Substantia nigra (tissue), 51 donors: ENCODE measurements at places on chromosomes 1 and 21.

- peak; percentile 83 for DNase-seq
Measured at GRCh38 chr21:16588433-16588860, 858.7 kb downstream of the USP25 start.

DNA sequence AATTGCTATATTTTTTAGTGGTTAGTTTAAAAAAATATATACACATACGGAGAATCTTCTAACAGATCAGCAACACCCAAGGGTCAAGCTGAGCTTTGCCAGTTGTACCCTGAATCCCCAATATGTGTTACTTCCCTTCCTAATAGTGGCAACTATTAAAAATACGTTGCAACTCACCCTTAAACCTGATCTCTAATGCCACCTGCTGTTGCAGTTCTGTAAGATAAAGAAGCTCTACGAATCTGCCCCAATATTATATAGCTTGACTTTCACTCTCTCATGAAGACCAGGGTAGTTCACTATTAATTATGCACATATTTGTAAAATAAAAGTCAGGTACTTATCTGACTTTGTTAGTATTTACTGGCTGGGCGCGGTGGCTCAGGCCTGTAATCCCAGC lies 58.4 kb downstream of the ASH1L start:
- DNase-seq = no peak

DNA sequence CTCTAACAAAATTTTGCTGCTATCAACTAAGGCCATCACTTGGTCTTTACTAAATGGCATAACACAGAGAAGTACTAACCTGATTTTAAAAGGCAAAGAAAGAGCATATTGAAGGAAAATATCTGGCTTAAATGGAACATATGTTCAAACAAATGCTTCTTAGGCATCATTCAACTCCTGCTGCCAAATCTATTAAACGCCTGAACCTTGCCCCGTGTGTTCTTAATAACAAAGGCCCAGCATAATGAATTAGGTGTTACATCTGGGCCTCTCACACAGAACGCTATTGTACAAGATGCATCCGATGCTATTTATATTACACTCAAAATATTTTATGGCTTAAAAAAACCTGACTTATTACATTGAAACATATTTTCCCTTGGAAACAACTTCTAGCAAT lies 48.4 kb downstream of the B3GALNT2 start:
- DNase-seq = no peak

GRCh38 chr21:46172863-46173528 lies 11.3 kb downstream of the SPATC1L start:
- DNase-seq = no peak

DNA sequence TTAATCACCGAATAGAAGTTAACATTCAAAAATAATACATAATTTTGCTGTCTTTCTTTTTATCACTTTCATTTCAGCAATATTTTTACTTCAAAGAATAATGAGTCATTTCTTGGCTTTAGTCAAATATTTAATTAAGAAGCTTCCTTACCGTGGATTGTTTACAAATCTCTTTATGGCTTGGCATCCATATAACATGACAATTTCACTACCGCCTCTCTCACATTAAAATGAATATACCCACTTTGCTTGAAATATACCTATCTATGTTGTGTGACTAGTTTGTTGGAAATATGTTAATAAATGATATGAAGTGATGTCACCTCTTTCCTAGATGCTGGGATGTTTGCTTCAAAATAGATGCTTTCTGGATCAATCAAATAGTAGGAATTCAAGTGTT lies 1203.9 kb downstream of the AMY1C start:
- DNase-seq = no peak

DNA sequence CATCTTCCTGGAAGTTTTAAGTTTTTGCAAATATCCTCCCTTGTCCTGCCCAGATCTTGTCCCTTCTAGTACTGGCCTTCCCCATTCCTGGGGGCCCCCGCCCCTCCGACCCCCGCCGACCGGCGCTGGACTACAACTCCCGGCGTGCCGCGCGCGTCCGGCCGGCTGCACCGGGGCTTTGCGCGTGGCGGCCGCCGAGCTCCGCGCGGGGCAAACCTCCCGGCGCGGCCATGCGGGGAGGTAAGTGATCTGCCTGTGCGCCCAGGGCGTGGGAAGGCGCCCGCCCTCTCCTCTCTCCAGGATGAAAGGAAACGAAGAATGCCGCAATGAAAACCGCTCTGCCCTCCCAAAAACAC lies 3.2 kb upstream of the SAMD13 start:
- peak; percentile 84 for DNase-seq

- peak; percentile 4 for DNase-seq
Measured at GRCh38 chr1:234093741-234094140, 189.3 kb downstream of the SLC35F3 start.

- no peak for DNase-seq
Measured at GRCh38 chr1:83905315-83905907, 93.5 kb downstream of the TTLL7 start.

GRCh38 chr1:17207540-17207939 lies 2.6 kb downstream of the PADI1 start:
- no peak for DNase-seq

GRCh38 chr1:34262023-34262853 lies 85.5 kb downstream of the C1orf94 start:
- no peak for DNase-seq

DNA sequence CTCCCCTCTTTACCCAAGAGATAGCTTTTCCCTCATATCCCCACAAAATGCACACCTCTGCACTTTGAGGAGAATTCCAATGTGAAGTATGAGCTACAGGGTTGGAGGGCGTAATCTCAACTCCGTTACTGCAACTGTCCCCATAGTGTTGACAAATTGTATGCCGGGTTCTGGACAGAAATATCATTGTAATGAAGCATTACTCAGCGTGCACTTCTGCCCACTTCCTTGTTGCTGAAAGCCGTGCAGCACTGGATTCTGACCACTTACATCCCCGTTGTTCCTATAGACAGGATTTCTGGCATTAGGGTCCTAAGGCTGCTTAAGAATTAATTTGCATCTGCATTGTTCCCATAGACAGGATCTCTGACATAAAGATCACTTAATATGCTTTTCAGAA lies 205.6 kb downstream of the RHOU start:
- no peak for DNase-seq

- DNase-seq = no peak
Measured at GRCh38 chr1:200627575-200628222, 7.1 kb upstream of the KIF14 start.

GRCh38 chr1:29569971-29570634 lies 333.8 kb downstream of the PTPRU start:
- DNase-seq = no peak

DNA sequence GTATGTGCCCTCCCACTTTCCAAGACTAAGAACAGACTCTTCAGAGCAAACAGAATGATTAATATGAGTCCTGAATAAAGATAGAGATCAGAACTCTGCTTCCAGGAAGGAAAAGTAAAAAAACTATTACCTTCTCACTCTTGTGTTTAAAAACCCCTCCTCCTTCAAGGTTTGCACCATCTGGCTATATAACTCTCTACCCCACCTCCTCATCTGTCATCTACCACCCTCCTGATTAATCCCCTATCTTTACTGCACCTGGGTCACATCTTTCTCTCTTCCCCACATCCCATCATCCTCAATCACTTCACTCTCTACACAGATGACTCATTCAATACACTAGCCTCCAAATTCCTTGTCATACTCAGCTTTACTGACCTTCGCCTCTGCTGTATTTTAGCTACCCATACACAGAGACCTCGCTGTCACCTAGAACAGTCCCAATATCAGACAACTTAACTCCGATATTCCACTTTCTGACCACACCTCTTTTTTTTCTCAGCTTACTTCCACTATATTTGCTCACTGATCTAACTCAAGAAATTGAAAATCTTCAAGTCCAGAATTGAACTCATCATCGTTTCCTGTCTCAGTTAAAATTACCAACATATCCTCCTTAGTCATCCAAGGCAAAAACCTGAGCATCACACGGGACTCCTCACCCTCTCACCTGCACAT lies 3.7 kb downstream of the SCMH1 start:
- DNase-seq = no peak

DNA sequence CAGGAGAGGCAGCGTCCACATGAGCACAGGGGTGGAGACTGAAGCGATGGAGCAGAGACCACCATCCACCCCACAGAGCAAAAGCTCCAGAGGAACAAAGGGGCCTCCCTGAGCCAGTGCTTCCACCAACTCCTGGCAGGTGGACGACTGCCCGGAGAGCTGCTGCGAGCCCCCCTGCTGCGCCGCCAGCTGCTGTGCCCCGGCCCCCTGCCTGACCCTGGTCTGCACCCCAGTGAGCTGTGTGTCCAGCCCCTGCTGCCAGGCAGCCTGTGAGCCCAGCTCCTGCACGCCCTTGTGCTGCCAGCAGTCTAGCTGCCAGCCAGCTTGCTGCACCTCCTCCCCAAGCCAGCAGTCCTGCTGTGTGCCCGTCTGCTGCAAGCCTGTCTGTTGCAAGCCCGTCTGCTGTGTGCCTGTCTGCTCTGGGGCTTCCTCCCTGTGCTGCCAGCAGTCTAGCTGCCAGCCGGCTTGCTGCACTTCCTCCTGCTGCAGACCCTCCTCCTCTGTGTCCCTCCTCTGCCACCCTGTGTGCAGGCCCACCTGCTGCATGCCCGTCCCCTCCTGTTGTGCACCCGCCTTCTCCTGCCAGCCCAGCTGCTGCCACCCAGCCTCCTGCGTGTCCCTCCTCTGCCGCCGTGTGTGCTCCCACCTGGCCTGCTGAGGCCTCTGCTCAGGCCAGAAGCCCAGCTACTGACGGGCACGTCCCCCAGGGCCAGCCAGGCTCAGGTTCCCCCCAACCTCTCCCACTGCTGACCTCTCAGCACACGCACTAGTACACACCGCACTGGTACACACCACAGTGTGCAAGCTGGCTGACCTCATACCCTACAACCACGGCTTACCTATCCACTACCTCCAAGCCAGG lies 5.4 kb downstream of the KRTAP10-12 start:
- no peak for DNase-seq

DNA sequence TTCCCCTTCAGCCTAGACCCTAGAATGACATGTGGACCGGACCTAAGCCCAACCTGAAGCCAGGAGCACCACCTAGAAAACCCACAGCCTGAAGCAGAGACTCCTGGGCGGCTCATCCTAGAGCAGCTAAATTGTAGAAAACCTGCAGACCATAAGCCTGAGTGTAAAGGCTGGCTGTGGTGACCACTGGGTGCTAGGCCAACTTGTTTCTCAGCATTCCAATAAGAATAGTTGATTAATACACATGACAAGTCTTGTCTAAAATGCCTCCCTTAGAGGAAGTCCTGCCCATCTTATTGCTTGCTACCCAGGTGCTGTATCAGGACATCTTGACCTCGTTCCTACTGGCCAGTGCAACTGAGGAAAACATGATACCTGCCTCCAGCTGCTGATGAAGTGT lies 23.3 kb upstream of the CASQ2 start:
- DNase-seq = no peak

DNA sequence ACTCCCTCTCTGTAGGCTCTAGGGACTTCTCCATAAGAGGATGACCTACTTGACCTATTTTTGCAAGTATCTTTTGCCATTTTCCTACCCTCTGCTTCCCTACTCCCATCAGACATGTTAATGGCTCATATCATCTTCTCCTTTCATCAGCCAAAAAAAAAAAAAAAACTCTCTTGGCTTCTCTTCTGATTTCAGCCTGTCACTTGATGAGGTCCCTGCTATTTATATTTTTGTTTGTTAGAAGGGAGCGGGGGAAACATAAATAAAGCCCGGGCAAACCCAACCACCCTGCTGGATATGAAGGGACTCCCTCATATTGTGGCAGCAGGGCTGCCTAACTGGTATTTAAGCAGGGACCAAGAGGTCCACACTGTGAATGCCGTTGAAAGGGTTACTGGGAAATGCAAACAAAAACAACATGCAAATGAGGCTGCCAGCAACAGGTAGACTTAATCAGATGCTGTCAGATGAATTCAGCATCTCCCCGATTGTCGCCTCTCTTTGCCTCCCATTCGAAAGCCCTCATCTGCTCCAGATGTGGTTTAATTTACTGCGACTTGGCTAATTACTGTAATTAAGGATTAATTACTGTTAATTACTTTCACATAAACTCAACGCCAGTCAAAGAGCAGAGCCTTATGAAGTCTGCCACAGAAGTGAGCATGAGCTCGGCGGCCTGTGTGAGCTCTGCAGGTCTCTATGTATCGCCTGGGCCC lies 172.3 kb downstream of the PBX1 start:
- DNase-seq = no peak

- DNase-seq = no peak
Measured at GRCh38 chr1:176785791-176786190, 322.8 kb downstream of the PAPPA2 start.

GRCh38 chr21:18138507-18138906 lies 106.1 kb upstream of the CHODL start:
- no peak for DNase-seq

GRCh38 chr1:211541278-211541677 lies 37.7 kb downstream of the SLC30A1 start:
- DNase-seq = no peak

DNA sequence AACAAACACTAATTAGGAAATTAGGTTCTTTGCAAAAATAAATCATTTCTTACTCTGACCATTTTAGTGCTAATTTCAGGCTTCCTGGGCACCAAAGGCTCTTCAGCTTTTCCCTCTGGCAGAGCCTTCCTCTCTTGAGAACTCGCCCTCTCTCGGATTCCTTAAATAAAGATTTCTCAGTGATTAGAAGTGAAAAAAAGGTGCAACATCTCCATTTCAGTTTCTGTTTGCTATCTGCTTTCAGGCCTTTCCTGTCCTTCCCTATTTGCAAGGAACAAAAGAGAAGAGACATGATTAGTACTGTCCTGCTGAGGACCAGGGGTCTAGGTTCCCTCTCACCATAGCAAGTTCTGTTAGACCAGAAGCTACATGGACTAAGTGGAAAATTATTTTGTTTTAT lies 27.8 kb upstream of the CACYBP start:
- DNase-seq = no peak

- DNase-seq = no peak
Measured at GRCh38 chr21:45615145-45615711, 28.3 kb upstream of the PCBP3 start.

- DNase-seq = no peak
Measured at GRCh38 chr21:18951271-18952038, 547.9 kb upstream of the TMPRSS15 start.

- DNase-seq = no peak
Measured at GRCh38 chr1:147612366-147612765, 58.0 kb downstream of the ACP6 start.

DNA sequence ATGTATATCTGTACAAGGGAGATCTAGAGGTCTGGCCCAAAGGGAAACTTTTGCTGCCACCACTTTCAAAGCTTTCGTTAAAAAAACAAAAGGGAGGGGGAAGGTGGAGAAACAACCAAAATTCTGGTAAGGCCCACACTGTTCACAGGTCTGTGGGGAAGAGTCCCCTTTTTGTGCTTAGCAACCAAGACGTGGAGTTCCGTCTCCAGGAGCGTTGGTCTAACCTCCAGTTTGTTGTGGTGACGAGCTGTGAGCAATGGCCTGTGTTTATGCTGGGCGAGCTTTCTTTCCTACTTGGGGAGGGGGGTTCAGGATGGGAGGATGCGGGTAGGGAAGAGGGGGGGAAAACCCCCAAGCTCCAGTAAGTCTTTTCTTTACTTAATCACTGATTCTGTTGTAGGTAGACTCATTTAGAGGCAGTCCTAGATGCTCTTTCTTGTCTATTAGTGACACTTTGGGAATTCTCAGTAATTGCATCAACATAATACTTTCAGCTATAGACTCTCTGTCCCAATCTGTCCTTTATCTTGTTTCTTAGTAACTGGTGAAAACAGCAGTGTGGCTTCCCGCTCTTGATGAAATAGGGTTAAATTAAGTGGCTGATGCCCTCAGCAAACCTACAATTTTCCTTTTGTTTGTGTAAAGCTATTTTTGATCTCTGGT lies 1.5 kb downstream of the HIPK1 start:
- no peak for DNase-seq

- DNase-seq = no peak
Measured at GRCh38 chr1:156543066-156543465, 29.3 kb downstream of the IQGAP3 start.

- no peak for DNase-seq
Measured at GRCh38 chr1:29860056-29860455, 623.7 kb downstream of the PTPRU start.
